ENCODE measurements at places on chromosomes 2 and 18. TPM values are rescaled to one million over a fixed set of nuclear protein-coding genes. Genes with fewer than 3 reads are reported as not detected.

Gene AFF3
- 0.02 TPM for total RNA-seq

Gene CROCC2
- not detected for total RNA-seq

Gene REV1
- total RNA-seq, result 26.2 TPM

Gene APOB
- total RNA-seq, result 1.4 TPM

Gene DSG1
- total RNA-seq, result 0.09 TPM

Gene IL1R1
- total RNA-seq, result 2.5 TPM

Gene CDH20
- total RNA-seq, result not detected

Gene COLEC11
- 2.9 TPM for total RNA-seq

DNA sequence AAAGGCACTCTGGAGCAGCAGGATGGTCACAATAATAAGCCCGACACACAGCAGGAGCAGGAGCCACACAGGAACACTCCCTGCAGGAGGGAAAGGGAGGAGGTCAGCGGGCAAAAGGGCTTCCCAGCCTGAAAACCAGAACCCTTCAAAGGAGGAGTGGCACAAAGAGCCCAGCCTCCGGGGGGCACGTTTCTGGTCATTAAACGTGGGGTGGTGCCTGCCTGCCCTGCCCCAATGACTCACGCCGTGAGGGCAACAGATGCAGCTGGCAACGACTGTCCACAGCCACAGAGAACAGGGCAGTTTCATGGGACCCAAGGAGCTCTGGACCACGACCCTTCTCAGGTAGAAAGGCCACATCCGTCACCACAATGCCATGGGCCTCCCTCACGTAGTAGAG is 3.0 kb downstream of the PREB start:
- DNase-seq, result no peak

DNA sequence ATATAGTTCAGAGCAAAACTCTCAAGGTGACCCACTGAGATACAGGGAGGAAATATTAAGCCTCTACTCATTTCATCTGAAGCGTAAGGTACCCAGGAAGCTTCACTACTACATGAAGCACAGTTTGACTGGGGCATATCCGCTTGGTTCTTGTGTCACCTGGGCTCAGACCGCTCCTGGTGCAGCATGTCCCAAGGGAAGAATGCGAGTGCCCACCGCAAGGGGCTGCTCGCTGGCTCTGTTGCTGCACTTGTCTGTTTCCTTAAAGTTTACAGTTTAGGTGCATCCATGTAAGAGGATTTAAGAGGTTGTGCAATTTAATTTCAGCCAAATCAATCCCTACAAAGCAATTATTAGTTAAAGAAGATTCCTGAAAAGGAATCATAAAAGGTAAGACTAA is 507.8 kb downstream of the FBXO15 start:
- no peak for DNase-seq

DNA sequence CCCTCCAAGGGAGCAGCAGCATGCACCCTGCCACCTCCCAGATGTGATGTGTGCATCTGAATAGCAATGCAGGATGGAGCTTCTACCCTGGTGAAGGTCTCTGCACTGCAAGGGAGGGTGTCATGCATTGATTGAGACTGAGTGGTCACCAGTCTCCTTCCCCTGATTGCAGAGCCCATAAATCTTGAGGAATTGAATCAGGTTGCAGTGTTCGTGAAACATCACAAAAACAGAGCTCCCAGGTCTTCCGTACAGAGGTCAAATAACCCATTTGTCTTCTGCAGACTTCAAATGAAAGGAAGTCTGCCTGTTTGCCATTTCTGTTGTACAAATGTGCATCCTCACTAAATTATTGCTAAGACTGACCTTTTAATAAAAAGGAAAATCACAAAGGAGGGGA is 136.8 kb downstream of the WDSUB1 start:
- no peak for DNase-seq

DNA sequence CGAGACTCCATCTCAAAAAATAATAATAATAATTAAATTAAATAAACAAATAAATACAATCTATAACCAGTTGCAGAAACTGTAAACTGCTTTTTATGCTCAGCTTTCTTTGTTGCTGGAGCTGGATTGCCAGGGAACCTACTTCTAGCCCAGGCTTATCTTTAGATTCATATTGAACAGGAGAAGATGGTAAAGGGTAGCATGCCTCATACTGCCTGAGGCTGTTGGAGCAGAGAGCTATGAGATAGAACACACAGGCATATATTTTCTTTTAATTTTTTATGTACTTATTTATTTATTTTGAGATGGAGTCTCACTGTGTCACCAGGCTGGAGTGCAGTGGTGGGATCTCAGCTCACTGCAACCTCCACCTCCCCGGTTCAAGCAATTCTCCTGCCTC is 28.7 kb upstream of the EML4 start:
- DNase-seq, result no peak

- DNase-seq, result no peak
Observed at GRCh38 chr2:201483342-201483741, 31.8 kb downstream of the STRADB start.

DNA sequence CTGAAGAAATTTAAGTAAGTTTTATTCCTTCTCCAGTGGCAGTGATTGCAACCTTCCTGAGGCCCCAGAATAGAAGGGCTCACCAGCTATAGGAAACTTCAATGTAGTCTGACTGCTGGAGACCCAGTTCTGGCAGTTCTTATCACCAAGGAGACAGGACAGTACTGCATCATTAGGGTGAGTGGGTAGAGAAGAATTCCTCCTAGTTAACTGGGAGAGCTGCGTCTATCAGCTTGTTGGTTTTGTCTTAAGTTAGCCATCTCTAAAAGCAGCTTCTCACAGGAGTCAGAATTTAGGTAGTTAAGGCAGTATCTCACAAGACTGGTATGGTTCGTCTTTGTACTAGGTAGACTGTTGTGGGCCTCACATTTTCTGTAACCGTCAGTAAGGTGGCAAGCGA is 3.3 kb upstream of the MSTN start:
- DNase-seq, result no peak

- no peak for DNase-seq
Observed at GRCh38 chr18:39732918-39733317, 2167.3 kb upstream of the CELF4 start.

DNA sequence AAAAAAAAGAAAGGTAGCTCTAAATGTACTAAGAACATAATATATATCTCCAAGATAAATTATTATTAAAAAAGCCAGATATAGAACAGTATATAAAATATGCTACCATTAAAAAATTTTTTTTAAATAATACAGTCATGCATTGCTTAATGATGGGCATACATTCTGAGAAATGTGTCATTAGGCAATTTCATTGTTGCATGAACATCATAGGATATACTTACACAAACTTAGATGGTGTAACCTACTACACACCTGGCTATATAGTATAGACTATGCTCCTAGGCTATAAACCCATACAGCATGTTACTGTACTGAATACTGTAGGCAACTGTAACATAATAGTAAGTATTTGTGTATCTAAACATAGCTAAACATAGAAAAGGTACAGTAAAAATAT is 18.3 kb upstream of the LAPTM4A start:
- no peak for DNase-seq

DNA sequence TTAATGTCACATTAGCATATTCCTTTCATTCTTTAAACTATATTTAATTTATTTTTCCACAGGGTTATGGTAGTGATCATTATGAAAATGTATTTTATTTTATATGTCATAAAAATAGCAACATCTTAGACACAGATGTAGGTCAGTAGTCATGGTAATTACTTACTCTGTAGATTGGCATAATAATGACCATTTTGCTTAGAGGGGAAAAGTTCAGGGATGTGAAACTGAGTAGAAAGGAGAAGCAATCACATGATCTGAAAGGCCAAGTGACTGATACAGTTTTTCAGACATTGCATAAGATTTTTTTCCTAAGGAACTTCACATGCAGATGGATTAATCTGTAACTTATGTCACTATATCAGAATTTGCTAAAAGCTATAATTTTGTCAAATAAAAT is 286.9 kb downstream of the CTNNA2 start:
- no peak for DNase-seq

DNA sequence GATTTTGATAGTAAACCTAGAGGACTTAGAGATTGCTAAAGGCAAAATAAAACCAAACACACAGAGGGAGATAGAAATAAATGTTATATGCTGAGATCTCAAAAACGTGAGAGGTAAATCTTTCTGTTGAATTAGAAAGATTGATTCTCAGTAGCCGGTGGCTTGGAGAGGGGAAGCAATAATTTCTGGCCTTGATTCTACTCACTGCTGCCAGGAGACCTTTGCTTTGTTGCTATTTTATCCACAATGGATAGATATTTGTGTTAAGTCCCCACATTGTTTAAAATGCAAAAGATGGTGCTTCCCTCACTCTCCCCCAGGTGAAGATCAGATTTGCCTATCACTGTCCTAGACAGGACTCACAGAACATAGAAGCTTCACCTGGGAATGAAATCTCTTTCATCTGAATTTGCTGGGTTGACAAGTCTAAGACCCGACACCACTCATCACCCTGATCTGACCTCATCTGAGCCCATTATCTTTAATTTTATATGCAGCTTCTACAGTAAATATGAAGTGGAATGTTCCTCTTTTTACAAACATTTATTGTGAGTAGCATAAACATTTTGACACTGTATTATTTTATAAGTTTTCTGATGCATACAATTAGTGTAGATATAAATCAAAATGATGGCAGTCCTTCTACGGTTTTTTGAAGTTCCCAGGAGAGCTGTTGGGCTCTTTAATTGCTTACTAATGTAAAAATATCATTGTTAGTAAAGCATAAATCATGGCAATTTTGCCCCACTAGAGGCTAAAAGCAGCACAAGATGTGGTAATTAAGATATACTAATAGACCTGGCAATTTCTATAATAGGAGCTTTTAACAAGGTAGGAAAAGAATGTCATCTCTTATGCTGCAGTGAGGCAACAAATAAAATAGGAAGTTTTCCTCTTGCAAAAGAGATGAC is 149.7 kb downstream of the DCC start:
- DNase-seq, result no peak

DNA sequence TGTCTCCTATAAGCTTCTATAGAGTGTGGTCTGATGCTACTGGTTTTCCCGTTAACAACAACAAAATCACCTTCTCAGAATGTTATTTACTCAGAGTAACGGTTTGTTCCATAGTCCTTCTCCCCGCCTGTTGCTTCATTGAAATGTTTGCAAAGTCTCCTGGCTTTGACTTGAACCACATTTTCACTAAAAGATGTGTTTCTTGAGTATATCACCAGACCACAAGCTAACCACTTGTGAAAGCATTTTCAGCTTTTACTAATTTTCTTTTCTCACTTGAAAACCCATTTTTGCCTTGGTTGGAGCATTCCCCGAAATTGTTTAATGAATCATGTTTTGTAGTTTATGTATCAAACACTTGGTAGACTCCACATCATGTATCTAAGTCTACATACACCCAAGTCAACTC is 121.2 kb downstream of the DPP4 start:
- DNase-seq, result no peak

- DNase-seq, result peak; percentile 39
Observed at GRCh38 chr2:216404010-216404618, 8.2 kb upstream of the SMARCAL1 start.

DNA sequence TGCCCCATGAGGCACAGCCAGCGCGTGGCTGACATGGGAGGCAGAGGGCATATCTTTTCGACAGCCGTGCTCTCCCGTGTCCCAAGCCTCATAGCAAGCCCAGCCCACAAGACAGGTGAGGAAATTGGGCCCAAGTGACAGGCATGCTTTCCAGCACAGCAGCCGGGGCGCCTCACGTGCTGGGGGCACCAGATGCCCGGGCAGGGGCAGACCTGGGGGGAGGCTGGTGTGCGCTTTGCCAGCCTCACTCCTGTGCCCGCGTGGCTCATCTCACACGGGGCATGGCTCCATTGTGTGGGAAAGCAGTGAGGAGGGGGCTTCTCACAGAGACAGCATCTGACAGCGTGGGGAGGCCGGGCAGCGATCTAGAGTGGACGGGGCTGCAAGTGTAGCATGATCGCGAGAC is 93.2 kb downstream of the USP40 start:
- DNase-seq, result no peak

DNA sequence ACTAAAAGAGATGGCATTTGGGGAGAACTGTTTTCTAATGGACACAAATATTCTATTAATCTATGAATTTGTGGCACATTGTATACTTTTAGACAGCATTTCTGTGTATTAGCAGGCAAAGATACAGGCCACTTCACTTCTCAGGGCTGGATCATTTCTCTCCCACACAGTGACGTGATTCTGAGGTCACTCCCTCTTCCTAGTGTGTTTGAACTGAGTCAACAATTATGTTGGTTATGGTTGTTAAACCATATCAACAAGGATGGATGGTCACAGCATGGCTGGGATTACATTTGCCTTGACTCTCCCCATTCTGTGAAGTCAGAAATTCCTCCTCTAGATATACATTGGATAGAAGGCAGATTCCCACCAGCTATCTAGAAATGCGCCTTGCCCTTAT is 11.6 kb downstream of the NOSTRIN start:
- no peak for DNase-seq

GRCh38 chr2:100621371-100621951 is 58.7 kb downstream of the PDCL3 start:
- no peak for DNase-seq

- DNase-seq, result no peak
Observed at GRCh38 chr2:236679884-236680860, 110.5 kb downstream of the ACKR3 start.

DNA sequence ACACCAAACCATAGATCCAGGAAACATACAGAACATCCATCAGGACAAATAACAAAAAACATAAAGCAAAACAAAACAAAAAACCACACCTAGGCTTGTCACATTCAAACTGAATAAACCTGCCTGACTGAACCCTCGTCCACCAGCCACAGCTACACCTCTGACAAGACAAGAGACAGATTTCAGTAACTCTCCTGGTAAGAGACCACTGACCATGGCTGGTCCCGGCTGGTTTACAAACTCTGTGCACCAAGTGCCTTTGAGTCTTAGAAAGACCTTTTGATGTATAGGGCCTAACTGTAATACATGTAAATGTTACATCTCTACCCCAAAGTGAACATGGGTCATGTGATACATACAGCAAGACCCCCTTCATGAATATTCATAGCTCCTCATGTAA is 4.8 kb upstream of the SLC66A2 start:
- DNase-seq, result no peak

GRCh38 chr18:9786631-9787030 is 78.5 kb downstream of the RAB31 start:
- DNase-seq, result no peak

DNA sequence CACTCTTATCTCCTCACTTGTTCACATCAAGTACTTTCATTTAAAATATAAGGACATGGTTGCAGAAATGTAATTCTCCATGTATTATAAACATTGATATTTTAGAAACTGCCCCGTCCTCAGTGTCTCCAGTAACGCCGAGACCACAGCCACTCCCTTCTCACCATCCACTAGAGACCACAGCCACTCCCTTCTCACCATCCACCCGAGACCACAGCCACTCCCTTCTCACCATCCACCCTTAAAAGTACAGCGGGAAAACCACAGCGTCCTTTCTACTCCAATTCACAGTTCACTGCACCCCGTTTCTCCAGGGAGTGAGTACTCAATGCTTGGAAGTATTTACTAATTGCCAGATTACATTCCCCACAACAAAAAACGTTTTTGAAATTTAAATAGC is 1452.2 kb upstream of the ACVR2A start:
- DNase-seq, result no peak

- no peak for DNase-seq
Observed at GRCh38 chr18:39806525-39806924, 2148.5 kb upstream of the PIK3C3 start.

Measured in K562 (cell line).